ENCODE measurements at places on chromosomes 7 and 10.

- DNase-seq: no peak
Measured at GRCh38 chr10:60138842-60139241, 232.5 kb upstream of the CCDC6 start.

DNA sequence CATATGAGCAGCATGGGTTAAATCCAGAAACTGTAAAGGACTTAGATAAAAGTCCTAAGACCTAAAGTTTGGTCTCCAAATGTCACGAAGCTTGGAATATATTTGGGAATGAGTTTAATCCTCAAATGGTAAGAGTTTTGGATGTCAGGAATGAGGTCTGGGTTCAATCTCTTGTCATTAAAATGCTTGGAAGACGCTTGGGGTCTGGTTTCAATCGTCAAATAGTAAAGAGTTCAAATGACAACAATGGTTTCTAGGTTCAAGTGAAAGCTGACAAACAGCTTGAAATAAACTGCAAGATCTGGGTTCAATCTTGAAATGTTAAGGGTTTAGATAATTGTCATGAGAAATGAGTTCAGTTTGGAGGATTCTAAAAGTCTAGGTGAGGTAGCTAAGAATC lies 385.5 kb upstream of the HPS1 start:
- no peak for DNase-seq

DNA sequence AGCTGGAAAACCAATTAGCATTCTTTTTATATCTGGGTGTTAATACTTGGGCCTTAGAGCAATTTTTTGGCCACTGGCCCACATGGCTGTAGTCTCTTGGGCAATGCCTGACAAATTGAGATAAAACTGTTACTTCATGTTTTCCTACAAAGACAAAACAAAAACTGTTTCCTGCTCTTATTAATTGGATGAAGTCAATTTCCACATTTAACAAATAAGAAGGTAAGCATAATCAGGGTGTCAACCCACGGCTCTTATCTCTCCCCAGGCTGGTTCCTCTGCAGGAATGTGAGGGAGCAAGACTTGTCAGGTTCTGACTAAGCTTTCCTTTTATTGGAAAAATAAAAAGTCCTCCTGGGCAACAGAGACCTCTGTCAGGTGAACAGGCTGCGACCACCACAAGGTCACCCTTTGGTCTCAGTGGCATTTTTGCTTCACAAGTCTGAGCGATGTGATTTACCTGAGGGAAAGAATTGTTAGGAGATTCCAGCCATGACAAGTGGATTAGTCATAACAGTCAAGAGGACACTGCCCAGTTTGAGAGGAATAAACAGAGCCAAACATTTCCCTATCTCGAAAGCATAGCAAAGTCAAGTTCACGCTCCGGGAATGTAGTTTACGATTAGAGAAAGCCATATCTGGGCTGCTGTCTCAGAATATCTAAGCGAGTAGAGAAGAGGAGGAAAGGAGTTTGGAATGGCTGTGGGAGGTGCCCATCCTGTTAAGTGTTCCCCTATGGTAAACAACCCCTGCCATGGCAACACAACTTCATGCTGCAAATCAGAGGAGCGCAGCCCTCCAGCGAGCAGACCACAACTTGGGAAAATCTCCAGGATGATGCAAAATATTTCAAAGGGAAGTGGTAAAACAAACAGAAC lies 144.4 kb downstream of the TES start:
- no peak for DNase-seq

GRCh38 chr7:80275192-80275605 lies 140.6 kb downstream of the GNAI1 start:
- no peak for DNase-seq

All from stimulated activated CD8-positive, alpha-beta memory T cell treated with anti-CD3 and anti-CD28 coated beads, Interleukin-2, amount 100 ng/mL, for 1 hour (primary cell).